HT-29 (cell line): ENCODE measurements at places on chromosomes 7 and 10. TPM values are rescaled to one million over a fixed set of nuclear protein-coding genes. Genes with fewer than 3 reads are reported as not detected.
A peak's percentile ranks its signal among the peaks of the same experiment; 100 is the strongest.

- DNase-seq, result no peak
Observed at GRCh38 chr10:1153805-1154351, 97.7 kb downstream of the WDR37 start.

GRCh38 chr10:1416456-1417037 is 320.8 kb downstream of the ADARB2 start:
- DNase-seq, result no peak

GRCh38 chr7:30912986-30913811 is 1.5 kb downstream of the AQP1 start:
- no peak for DNase-seq

DNA sequence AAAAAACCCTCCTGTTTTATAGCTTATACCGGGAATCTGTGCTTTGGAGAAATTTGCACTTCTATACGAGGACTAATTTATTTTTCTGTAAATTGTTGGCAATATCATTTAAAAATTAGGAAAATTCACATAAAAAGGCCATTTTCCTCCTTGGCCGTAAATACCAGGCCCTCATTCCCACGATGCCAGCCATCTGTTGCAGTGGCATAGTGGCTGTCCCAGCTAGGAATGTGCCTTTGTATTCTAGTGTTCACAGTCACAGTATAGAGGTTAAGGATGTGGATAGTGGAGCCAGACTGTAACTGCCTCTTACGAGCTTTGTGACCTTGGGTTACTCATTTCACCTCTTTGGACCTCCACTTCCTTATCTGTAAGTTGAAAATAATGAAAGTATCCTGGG is 312.5 kb downstream of the GPR158 start:
- DNase-seq, result no peak

- DNase-seq, result no peak
Observed at GRCh38 chr10:78579995-78580394, 488.8 kb upstream of the ZMIZ1 start.

DNA sequence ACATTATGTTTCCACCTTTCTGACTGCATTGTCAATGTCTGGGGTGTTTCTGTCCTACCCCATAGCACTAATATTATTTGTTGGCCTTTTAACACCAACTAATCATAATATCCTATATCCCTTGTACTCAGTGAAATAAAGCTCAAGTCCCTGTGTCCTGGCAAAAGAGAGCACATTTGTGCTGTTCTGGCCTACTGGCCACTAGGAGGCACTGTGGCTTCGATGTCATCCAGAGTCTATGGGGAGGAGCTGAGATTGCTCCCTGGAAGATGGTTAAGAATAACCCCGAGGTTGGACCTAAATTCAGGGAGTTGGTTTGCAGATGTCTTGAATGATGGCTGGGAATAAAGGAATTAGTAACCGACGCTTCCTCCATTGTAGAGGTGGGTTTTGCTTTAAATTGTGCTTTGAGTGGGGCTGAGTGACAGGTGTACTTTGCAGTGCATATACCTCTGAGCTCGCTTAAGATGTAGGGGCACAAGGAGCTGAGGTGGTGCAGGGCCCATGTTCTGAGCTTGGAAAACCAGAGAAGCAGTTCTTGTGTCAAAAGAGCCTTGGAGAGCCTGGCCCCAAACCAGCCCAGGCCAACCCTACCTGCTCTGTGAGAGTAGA is 191.2 kb upstream of the PRSS1 start:
- peak; percentile 65 for DNase-seq

GRCh38 chr10:6045878-6046772 is 16.0 kb downstream of the IL2RA start:
- no peak for DNase-seq

- no peak for DNase-seq
Observed at GRCh38 chr10:24716295-24716694, 7.4 kb downstream of the ARHGAP21 start.

GRCh38 chr7:68224041-68224741 is 1227.6 kb downstream of the TYW1 start:
- DNase-seq, result peak; percentile 7

DNA sequence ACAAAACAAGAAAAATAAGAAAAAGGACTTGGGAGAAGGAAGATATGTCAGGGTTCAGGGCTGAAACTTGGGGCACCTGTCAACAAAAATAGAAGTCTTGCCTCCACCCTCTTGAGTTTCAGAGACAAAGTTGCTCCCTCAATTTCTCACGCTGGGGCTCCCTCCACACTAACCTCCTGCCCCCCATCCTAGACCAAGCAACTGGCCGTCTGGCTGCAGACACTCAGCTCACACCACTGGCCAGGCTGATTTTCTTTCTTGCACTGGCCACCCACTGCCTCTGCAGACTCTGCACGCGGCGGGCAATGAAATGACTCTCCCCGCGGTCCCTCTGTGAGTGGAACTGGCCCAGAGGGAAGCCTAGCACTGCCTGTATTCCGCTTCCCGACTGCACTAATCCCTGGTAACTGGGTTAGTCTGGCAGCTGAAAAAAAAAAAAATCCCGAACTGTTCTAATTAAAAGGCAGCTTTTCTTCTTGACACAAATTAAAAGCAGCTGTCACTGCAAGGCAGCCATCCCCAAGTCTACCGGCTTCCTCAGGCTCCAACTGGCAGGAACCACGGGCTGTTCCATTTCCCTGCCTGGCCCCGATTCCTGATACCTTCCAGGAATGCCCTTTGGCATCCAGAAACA is 83.5 kb downstream of the SPDYE5 start:
- DNase-seq, result no peak

DNA sequence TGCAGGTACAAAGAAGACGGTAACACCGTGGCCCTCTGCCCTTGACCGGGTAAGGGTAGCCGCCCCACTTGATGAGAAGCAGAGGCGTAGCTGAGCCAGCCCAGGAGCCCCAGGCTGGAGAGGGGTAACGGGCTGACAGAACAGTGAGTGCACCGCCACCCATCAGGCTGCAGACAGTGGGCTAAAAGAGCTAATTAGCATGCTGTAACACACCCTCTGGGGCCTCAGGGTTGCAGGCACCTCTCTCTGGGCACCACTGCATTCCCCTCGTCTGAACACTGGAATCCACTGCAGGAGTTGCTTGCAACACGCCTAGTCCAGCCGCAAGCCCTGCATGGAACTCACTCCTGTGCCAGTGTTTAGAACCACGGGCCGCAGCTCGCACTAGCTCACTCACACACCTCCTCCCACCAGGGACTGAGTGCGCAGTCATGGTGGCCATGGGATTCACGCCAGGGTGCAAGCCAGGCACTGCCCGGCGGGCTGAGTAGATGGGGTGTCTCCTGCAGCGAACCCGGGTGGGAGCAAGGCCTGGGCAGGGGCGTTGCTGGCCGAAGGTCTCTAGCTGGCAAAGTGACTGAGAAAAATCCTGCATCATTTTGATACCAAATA is 36.1 kb downstream of the AGMO start:
- no peak for DNase-seq

- DNase-seq, result no peak
Observed at GRCh38 chr10:36492590-36493515, 632.5 kb upstream of the ANKRD30A start.

GRCh38 chr7:85114342-85114741 is 72.5 kb downstream of the SEMA3D start:
- DNase-seq, result peak; percentile 22

DNA sequence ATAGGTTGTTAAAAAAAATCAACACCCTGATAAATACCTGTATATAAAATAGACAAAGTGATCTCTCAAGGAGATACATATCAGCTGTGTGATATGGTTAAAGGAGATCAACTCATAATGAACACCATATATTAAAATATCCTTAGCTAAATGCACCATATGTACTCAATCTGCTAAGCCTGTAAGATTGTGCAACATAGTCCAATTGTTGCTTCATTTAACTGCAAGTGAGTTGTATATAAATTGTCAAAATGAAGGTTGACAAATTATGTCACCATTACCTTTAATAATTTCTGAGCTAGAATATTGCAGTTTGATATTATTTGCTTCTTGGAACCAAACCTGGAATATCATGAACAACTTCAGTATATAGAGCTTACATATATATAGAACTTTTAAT is 283.7 kb downstream of the MALRD1 start:
- no peak for DNase-seq

GRCh38 chr7:126856691-126857291 is 395.9 kb downstream of the GRM8 start:
- DNase-seq, result peak; percentile 32

GRCh38 chr7:146966274-146966673 is 849.7 kb downstream of the CNTNAP2 start:
- no peak for DNase-seq

GRCh38 chr7:1053002-1053411 is 8.7 kb downstream of the GPR146 start:
- DNase-seq, result no peak

DNA sequence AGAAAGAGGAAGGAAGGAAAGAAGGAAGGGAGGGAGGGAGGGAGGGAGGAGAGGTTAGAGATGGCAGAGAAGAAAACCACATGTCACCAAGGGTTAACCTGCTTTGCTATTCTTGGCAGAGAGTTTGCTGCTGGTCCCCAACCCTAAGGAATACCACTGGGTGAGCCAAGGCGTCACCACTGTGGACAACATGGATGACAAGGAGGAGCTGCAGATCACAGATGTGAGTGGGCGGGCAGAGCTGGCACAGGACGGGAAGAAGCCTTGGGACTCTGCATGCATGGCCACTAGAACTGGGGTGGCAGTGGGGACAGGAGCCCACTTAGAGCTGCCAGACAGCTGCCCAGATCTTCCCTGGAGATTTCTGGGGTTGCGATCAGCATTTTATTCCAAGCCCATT is 17.2 kb upstream of the MYH16 start:
- no peak for DNase-seq

GRCh38 chr7:73715648-73716317 is 3.7 kb downstream of the STX1A start:
- peak; percentile 90 for DNase-seq

- no peak for DNase-seq
Observed at GRCh38 chr7:98681511-98681910, 64.4 kb downstream of the NPTX2 start.

GRCh38 chr10:35165136-35165535 is 38.5 kb downstream of the CREM start:
- DNase-seq, result no peak

- DNase-seq, result no peak
Observed at GRCh38 chr10:34187201-34187600, 627.9 kb downstream of the PARD3 start.

DNA sequence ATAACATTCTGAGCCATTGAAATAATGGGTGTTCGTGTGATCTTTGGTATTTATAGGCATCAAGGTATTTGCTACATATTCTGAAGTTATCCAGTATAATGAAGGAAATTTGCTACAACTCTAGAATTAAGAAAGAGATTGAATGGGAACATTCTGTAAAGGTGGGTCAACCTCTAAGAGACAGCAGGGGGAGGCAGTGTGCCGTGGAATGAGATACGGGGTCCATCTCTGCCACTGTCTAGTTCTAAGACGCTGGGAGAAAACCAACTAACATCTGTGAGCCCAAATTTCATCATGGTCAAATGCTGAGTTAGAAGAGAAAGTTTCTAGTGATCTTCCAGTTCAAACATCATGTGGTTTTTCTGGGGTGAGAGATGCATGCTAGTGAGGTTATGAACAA is 368.9 kb downstream of the SORCS1 start:
- peak; percentile 34 for DNase-seq

- DNase-seq, result no peak
Observed at GRCh38 chr10:59435707-59436106, 73.4 kb upstream of the FAM13C start.

- DNase-seq, result no peak
Observed at GRCh38 chr7:107104801-107105200, 60.3 kb downstream of the PRKAR2B start.

GRCh38 chr10:61547297-61547696 is 94.1 kb upstream of the TMEM26 start:
- DNase-seq, result no peak

DNA sequence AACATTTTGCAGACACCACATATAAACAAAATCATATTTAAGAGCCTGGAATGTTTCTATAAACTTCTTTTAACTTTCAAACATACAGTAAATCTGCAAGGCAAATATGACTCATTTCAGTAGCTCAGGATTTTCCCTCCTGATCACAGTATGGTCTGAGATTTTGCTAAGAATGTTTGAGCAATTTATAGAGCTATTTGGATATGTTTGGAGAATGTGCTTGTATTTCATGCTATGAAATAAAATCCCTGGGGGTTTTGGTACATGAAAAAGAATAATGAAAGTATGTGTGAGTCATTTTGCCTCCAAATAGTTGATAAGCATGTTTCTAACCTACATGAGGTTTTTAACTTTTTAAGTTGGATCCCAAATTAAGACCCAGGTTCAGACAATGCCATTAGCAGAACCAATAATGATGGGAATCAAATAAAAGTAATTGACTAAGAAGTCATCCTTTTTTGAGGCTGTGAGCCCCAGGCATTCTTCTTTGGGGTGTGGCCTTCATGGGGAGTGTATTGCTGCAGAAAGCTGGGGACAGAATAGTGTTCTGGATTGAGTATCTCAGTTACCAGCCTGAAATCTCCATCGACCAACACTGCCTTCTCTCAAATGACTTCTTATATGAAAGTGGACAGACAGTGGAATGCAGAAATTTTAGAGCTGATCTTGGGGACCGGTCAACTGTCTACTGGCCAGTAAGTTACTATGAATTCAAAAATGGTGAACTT is 66.1 kb upstream of the AGBL3 start:
- DNase-seq, result no peak

DNA sequence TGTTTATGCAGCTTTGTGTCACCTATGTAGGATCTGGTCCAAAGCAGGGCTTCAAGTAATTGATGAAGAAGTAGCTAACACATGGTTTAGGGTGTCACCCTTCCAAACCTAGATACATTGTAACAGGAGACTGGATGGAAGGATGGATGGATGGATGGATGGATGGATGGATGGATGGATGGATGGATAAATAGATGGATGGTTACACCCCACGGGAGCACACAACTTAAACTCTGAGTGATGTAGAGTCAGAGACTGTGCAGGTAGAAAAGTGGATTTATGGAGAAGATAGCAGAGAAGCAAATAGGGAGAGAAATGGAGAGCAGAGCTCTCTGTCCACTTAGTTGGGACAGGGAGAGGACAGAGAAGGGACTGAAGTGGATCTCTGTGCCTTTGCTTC is 78.4 kb downstream of the NHLRC2 start:
- DNase-seq, result no peak

- no peak for DNase-seq
Observed at GRCh38 chr10:119429771-119430170, 112.7 kb downstream of the RGS10 start.

- no peak for DNase-seq
Observed at GRCh38 chr10:130477360-130477759, 341.2 kb downstream of the GLRX3 start.

UCN3 gene
- total RNA-seq, result 0.36 and 0.60 TPM in 2 replicates

ZNF804B gene
- total RNA-seq, result not detected in 2 replicates

EBF3 gene
- not detected in 2 replicates for total RNA-seq

NUTM2D gene
- 1.0 and 1.1 TPM in 2 replicates for total RNA-seq

SEC61A2 gene
- total RNA-seq, result 2.2 and 6.3 TPM in 2 replicates

EPHB6 gene
- total RNA-seq, result 35.9 and 45.9 TPM in 2 replicates

IMPDH1 gene
- total RNA-seq, result 188 and 199 TPM in 2 replicates

KBTBD2 gene
- 29.1 and 36.1 TPM in 2 replicates for total RNA-seq

DPYSL4 gene
- 0.05 TPM in 1 of 2 replicates, not detected in the other for total RNA-seq

C10orf95 gene
- 4.5 and 11.7 TPM in 2 replicates for total RNA-seq

FAM131B gene
- 13.2 and 17.6 TPM in 2 replicates for total RNA-seq
